ENCODE measurements at places on chromosomes 4 and X.

DNA sequence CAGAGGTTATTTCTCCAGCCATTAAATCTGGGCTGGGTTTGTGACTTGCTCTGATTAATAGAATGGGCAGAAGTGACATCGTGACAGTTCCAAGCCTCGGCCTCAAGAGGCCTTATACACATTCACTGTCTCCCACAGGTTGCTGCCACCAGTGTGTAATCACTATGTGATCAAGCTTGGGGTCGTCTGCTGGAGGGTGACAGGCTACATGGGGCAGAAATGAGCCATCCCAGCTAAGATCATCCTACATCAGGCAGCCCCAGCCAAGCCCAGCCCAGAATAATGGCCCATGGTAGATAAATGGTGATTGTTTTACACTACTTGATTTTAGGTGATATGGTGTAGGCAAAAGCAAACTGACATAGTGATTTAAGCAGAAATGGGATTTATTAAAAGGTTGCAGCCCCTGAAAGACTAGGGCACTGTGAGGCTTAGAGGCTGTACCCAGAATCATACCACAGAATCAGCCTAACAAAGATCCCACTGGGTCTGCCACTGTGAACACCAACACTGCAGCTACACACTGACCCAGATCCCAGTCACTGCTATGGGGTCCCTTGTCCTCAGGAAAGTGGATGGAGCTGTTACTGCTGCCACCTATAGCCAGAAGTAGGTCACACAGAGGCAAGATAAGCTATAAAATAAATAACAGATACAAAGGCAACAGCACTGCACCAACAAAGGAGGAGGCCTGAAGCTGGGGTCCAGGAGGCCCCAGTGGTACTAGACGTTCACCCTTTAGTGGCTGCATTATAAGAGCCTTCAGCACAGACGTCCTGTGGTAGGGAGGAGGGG lies 159.6 kb upstream of the RBPJ start:
- peak; percentile 48 for DNase-seq

DNA sequence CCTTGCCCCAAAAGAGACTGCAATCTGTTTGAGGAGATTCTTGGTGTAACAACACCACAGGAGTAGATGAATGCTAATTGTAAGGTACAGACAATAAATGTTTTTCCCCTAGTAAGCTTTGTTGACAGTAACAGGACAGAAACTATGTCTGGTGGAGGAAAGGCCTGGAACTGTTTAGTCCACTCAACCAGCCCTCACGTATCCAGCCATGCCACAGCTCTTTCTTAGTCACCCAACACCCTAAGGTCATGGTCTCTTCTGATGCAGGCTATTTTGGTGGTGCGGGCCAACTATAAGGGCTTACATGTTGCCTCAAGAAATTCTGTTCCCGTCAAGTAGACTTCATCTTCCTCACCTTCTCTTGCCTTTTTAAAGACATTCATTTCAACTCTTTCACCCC lies 75.9 kb upstream of the GAB1 start:
- DNase-seq = no peak

DNA sequence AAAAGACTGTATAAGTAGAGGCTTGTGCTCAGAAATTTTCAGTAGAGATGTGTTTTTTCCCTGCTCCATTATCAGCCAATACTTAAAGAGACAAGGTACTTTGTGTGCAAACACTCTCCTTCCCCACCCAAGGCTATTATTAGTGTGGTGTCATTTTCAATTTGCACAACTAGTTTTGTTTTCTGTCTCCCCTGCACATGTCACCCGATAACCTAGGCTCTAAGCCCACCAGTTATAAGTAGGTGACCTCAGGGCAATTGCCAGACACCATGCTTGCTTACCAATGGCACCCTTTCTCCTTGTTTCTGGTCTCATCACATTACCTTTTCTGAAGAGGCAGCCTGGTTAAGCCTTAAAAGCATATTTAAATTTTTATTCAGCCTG lies 8.0 kb upstream of the GUCY1A1 start:
- no peak for DNase-seq

- no peak for DNase-seq
Observed at GRCh38 chr4:107922486-107923473, 8.6 kb upstream of the CYP2U1 start.

- peak; percentile 39 for DNase-seq
Observed at GRCh38 chr4:152360045-152360410, 175.9 kb downstream of the FBXW7 start.

DNA sequence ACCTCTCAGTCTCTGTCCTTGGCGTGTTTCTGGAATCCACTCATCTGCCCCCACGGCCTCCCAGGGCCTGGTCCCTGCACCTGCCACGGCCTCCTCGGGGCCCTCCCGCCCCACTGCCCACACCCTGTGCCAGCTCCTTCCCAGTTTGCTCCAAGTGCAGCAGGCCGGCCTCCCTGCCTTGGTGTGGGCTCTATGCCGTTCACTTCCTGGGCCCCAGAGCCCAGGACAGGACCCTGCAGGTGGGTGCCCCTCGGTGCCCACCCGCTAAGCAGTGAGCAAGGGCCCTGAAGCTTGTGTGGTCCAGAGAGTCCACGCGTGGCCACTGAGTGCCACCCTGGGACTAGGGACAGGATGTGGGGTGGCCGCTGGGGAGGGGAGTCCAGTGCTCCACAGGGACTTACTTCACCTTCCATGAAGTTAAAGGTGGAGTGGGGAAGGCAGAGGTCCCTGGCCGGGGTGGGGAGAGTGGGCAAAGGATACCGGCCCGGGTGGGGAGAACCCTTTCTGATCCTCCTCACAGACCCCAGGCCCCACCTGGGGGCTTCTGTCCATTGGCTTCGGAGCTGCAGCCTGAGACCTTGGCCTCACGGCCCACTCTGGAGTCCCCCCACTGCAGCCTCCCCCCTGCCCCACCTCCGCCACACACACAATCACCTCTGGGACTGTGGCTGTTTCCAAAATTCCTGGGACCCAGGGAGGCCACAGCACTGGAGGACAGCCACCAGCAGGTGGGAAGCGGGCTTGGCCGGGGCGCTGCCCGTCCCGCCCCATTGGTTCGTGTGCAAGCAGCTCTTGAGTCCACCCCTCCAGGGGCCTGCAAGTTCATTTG lies 60.0 kb upstream of the NKX1-1 start:
- no peak for DNase-seq

DNA sequence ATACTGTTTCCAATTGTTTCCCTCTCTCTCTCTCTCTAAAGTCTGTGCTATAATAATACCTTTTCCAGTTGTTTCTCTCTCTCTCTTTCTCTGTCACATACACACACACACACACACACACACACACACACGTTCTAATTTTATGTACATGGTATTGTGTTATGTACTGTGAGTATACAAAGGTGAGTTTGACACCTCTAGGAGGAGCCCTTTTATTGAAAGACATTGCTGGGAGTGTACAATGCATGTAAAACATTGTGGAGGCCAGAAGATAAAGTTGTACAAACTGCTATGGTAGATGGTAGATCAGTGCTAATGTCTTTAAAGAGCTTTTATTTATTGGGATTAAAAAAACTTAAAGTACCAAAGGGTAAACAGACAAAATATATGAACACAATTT lies 53.6 kb downstream of the BLTP1 start:
- DNase-seq = no peak

DNA sequence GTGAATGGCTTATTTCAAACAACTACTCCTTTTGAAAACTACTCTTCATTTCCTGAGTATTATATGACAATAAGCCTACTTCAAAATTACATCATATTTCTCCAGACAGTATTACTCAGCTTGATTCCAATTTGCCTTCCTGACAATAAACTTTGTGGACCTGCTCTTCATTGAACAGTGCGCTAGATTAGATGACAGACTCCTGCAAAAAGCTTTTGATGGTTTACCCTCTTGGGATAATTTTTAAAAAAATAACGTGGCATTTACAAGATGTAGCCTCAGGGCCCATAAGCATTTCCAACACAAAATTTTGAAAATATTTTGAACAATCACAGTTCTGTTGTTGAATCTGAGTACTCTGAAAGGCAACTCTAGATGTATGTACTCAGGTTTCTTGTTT lies 25.9 kb downstream of the MGAT4D start:
- no peak for DNase-seq

DNA sequence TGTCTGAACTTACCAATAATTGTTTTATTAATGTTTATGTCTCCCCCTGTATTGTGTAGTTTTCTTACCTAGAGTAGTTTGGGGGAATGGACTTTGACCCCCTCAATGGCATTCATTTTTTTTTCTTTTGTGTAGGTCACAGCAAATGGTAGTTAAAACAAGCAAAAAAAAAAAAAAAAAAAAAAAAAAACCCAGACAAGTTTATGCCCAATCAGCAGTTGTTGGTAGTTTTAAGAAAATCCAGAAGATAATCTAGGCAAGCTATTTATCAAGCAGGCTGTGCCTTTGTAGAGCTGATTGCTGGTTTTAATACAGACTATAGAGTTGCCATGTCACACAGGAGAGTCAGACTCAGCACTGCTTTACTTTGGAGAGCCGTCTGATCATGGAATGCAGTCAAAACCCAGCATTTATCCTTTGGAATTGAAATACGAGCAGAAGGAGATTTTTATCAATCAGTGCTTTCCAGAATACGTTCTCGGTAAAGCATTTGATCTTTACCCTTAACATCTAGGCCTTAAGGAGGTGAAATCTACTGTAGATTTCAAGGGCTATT lies 16.6 kb downstream of the DCUN1D4 start:
- DNase-seq = no peak

DNA sequence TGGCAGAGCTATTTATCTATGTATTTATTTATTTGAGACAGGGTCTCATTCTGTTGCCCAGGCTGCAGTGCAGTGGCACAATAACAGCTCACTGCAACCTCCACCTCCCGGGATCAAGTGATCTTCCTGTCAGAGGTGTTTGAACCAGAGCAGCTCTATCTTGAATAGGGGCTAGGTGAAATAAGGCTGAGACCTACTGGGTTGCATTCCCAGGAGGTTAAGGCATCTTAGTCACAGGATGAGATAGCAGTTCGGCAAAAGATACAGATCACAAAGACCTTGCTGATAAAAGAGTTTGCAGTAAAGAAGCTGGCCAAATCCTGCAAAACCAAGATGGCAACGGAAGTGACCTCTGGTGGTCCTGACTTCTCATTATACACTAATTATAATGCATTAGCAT lies 501.9 kb downstream of the AFF2 start:
- no peak for DNase-seq

- DNase-seq = peak; percentile 1
Observed at GRCh38 chrX:30822068-30822681, 66.9 kb downstream of the TAB3 start.

DNA sequence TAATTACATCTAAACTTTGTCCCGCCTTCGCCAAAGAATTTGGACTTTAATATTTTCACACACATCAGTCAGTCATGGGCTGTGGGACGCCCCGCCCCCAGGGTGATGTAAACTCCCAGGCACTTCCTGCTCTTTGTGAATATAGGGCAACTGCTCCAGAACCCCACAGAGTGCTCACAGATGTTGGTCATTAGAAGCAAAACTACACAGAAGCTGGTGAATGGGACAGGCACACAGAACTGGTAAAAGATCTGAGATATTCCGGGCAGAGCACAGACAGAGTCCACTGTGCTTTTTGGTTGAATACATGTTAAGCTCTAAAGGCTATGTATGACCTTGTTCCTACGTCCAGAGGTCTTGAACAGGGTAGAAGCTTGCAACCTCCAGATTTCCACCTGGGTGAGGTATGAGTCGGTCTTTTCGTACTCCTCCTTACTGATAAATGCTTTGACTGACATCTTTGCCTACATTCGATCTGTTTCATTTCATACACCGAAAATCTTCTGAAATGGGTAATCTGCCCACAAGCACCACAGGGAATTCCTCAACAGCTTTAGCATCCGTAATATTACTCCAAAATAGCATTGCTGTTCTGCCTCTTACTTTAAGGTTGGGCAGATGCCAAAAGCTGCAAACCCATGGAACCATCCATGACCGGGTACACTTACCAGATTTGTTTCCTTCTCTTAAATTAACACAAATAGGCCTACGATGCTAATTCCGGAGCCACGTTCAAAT lies 144.6 kb downstream of the AMELX start:
- peak; percentile 78 for DNase-seq

DNA sequence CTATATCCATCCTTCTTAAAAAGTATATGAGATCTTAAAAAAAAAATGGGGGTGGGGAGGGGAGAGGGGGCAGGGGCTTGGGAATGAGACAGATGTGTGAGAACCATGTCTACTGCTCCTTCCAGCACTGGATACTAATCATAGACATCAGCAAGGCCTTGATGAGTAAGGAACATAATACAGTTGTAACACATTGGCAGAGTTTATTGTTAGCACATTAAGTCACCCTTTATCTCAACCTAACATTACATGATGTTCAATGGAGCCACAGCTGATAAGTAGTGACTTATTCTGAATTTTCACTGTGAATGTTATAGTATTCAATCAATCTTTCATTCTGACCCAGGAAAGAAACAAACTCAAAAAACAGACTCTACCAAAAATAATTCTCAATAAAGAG lies 47.3 kb upstream of the KCNE5 start:
- no peak for DNase-seq

- no peak for DNase-seq
Observed at GRCh38 chr4:52425751-52426326, 233.3 kb downstream of the USP46 start.

- no peak for DNase-seq
Observed at GRCh38 chrX:1012678-1013300, 199.7 kb downstream of the CRLF2 start.

DNA sequence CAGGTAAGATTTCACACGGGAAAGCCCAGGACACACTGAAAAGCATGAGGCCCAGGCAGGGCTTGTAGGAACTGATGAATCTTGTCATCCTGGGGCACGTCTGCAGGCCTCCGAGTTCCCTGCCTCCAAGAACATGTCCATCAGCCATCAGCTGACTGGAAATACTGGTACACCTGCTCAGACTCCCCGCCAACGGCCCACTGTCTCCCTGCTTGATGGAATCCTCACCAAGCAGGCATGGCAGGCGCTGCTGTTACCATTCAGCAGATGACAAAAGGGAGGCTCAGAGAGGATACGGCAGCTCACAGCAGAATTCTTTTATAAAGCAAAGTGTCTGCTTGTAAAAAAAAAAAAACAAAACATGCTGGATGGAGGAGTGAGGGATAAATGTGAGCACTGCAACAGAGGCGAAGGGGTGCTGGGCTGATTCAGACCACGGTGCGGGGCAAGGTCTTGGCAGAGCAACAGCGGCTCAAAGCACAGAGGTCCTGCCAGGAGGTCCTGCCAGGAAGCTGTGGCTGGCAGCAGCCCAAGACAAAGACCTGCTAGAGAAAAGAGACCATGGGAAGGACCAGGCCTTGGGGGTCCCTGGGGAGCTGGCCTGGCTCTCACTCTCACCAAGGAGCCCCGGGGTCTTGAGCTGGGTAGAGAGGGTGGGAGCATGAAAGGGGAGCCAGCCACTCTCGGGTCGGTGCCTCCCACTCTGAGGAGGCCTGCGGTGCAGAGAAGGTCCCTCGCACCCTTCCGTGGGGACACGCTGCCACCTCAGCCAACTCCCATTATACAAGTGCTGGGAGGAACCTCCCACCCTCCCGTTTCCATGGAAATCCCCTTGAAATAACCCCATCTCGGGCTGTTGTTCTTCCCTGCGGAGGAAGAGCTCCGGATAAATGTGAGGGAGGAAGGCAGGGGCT lies 25.6 kb downstream of the PPP2R2C start:
- no peak for DNase-seq

- no peak for DNase-seq
Observed at GRCh38 chr4:169271692-169272007, 894 bp upstream of the SH3RF1 start.
